NCI-H2081 (cell line): ENCODE measurements at places on chromosomes 2 and 18.
A peak's percentile ranks its signal among the peaks of the same experiment; 100 is the strongest.

DNA sequence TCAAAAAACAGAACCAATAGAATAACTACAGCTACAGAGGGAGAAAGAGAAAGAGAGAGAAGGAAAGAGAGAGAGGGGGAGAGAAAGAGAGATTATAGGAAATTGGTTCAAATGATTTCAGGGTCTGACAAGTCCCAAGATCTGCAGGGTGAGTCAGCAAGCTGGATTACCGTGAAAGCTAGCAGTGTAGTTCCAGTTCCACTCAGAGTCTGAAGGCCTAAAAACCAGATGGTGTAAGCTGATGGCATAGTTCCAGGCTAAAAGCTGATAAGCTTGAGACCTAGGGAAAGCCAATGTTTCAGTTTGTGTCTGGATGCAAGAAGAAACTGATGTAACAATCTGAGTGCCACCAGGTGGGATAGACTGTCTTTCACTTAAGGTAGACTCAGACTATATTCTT, 397.7 kb downstream of the TRIB2 start:
- no peak for DNase-seq

DNA sequence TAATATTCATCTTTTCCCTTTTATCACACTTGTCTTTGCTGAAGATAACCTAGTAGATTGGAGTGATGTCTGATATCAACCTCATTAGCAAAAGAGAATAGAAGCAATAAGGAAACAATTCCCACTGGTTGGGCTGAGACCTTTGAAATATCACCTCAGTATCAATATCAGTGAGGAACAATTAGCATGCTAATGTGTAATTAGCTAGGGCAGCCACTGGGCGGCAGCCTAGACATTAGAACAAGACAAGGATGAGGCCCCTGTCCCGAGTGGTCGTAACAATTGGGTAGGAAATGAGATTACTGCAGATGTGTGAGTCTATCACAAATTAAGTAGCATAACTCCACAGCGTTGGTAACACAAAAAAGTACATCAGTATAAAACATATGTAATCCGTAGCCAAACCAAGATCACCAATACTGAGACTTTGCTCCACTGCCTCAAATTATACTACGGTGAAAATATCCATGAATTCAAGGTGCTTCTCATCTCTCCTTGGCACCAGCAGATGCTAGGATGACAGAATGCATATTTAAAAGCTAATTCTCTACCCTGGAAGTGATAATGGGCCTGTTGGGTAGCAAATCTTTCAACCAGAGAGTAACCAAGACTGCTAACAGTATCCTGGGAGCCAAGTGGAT, 99.1 kb downstream of the ALPK2 start:
- peak; percentile 58 for DNase-seq

DNA sequence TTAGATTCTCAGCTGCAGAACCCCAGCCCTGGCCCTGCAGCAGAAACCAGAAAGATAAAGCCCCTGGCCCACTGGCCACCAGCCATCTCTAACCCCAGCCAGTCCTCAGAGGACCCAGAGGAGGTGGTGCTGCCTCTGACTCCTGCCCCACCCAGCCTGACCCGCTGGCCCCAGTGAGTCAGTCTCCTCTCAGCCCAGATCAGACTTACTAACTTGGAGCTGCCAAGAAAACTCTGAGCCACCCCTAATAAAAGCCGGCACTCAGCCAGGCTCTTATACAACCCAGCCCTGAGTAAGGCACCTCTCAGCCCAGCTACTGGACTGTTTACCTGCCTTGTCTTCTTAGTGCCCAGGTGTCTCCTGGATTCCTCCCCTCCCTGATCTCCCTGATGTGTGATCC, 2.0 kb downstream of the SLC14A2 start:
- no peak for DNase-seq

DNA sequence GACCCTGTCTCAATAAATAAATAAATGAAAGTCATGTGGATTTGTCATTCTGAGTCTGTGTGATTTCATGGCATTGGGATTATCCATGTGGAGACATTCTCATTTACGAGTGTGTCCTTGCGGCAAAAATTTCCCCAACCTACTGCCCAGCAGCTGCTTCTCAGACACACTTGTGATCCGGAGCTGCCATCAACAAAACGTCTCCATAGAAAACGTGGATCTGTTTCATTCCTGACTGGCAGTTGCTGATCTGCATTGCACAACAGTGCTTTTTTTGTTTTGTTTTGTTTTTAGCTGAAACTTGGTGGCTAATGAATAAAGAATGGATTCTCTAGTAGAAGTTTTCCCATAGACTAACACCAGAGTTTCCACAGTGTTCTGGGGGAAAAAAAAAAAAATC, 74.7 kb downstream of the TGIF1 start:
- DNase-seq = no peak

GRCh38 chr2:31319406-31320175, 85.6 kb downstream of the EHD3 start:
- no peak for DNase-seq

DNA sequence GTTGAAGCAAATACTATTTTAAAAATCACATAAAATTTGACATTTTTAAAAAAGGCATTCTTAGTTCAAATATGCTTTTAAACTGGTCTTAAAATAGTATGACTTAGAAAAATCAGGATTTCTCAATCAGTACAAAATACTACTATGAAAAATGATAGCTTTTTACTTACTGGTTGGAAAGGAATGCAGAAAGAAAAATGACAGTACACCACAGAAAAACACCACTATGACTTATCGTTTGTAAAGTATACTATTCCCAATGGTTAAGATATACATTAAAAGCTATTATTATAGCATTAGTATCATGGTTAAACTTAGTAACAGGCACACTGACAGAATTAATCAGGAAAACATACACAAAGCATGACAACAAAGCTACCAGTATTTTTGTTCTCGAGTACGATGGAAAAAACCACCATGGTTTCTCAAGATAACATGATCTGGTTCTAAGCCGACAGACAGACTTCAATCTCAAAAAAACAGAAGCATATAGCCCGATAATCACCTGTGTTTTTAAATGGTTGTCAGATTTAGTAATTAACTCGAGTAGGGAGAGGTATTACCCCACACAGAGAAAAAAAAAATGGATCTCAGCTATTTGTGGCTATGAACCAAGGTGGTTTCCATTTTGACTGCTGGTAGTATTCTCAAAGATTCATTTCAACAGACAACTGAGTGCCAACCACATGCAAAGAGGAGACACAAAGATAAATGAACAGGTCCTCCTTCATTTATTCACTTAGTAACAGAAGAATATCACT, 39.1 kb downstream of the CUL3 start:
- no peak for DNase-seq
